Left ventricle myocardium inferior (tissue), 1 donor: ENCODE measurements at places on chromosomes 7 and 10.

DNA sequence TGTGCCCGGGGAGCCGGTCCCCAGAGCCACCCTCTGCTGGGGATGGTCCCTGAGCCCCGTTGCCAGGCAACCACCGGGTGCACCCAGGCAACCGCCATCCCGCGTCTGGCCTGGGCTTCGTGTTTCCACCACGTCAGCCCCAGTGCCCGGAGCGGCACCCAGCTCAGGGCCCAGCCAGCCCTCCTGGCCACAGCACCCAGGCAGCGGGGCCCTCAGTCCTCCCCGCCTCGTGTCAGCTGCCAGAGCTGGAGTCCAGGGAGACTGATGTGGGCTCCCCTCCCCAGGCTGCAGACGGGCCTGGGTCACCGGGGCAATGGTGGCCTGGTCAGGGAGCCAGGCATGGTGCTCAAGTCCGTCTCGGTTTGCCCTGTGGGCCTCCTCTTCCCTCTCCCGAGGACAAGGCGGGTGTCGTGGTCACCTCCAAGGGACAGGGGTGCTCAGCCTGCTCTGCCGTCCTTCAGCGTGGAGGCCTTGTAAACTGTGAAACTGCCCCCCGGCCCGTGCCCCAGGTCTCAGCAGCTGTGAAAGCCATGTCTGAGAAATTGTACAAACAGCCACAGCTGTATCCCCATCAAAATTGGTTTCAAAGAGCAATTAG is 72.5 kb downstream of the MICALL2 start:
- no peak for DNase-seq

DNA sequence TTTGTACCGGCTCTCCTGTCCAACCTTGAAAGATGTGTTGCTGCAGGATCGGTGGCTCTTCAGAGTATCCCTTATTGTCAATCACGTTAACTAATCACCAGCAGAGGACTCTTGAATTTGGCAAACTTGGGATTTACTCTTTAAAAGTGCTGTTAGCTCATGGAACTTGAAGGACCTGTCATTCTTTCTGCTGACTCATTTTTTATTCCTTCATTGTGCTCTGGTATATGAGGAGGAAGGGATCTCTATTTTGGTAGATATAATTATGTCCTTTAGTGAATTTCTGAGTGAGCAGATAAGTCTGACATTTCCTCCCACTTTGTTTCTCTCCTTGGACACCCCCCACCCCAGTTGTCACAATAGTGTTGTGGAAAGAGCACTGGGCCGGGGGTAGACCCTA is 175.1 kb upstream of the HDAC9 start:
- DNase-seq: no peak

- no peak for DNase-seq
Observed at GRCh38 chr10:71429929-71430328, 33.2 kb downstream of the CDH23 start.

DNA sequence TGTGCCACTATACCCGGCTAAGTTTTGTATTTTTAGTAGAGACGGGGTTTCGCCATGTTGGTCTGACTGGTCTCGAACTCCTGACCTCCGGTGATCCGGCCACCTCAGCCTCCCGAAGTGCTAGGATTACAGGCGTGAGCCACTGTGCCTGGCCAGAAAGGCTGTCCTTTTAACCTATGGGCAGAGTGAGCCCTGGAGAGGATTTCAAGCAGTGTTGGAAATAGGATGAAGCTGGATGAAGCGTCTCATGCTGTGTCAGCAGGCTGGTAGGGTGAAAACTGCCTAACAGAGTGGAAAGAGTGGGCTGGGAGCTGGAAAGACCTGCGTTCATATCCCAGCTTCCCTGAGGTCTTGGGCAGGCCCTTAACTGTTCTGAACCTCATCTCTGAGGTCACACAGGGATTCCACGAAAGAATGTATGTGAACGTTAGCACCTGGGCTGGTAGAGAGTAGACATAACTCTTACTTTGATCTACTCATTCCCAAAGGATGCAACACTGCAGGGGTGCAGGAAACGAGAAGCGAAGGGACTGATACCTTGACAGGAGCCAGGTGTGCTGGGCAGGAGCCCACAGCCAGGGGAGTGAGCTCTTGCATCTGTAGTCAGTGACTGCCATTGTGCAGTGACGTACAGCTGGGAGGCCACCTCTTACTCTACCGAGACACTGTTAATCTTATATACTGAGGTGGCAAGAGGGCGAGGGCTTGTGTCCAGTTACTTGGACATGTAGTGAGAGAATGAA is 34.1 kb downstream of the WBP1L start:
- no peak for DNase-seq

GRCh38 chr10:59557642-59558041 is 152.0 kb downstream of the SLC16A9 start:
- DNase-seq: no peak

DNA sequence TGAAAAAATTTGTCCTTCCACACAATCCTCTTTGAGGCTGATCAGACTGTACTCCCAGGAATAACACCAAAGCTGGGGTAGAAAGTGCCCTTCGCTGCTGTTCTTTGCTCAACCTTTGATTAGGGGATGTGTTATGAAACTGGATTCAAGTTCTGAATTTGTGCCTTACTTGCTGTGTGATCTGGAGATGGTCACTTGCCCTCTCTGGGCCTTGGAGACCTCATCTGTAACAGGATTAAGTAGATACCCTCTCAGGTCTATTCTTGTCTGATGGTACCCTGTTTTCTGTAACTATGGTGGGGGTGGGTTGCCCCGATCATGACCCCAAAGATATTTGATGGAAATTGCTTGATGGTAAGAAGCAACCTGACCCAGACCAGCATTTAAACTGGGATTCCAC is 368.5 kb downstream of the PLXNA4 start:
- no peak for DNase-seq
